Hypothalamus (tissue), 51 donors: ENCODE measurements at places on chromosomes 3 and 15.
A peak's percentile ranks its signal among the peaks of the same experiment; 100 is the strongest.

DNA sequence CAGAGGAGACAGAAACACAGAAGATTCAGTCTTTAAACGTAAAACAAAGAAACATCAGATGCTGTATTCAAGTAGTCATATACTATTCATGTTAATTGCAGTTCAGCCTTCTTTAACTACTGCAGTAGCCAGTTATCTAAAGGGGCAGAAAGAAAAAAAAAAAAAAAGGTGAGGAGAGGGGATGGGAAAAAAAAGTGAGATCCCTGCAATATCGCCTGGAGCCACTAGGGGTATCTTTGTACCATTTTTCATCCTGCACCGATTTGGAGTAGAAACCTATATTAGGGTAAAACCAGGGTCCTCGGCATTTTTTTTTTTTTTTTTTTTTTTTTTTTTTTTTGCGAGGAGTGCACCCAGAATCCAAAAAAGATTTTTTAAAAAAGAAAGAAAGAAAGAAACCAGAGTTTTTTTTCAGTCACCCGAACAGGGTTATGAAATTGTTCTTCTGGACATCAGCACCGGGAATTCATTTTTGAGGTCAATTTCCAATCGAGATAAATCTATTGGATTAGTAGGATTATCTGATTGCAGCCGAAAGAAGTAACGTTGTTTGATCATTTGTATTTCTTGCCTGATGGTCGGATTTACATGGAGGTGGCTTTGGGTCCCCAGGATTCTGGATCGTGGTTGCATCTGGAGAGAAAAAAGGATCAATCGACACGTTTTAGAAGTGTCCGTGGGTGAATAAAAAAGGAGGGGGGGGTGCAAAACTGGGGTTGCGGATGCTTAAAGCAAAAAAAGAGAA lies 186.7 kb downstream of the NLGN1 start:
- DNase-seq = peak; percentile 11

DNA sequence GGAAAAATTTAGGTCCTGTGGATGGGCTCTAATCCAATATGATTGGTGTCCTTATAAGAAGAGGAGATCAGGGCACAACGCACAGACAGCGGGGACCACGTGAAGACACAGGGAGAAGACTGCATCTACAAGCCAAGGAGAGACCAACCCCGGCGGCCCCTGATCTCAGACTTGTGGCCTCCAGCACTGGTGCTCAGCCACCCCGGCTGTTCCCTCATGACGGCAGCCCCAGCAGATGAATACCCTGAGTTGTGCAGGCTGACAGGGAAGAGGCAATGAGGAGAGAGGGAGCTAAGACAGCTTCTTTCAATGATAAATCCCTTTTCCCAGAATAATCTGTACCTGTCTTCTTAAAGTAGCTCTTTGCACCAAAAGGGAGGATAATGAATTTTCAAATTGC lies 33.3 kb upstream of the CGNL1 start:
- DNase-seq = no peak

DNA sequence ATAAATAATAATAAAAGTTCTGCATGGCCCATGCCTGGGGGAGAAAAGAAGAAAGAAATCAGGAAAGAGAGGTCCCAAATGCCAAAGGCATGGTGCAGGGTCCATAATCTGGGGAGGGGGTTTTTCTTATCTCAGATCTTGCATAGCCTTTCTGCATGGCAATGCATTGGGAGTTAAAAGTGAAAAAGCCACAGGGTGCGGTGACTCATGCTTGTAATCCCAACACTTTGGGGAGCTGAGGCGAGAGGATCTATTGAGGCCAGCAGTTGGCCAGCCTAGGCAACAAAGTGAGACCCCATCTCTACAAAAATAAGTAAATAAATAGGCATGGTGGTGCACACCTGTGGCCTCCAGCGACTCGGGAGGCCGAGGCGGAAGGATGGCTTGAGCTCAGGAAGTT lies 76.8 kb upstream of the GATA2 start:
- DNase-seq = no peak

DNA sequence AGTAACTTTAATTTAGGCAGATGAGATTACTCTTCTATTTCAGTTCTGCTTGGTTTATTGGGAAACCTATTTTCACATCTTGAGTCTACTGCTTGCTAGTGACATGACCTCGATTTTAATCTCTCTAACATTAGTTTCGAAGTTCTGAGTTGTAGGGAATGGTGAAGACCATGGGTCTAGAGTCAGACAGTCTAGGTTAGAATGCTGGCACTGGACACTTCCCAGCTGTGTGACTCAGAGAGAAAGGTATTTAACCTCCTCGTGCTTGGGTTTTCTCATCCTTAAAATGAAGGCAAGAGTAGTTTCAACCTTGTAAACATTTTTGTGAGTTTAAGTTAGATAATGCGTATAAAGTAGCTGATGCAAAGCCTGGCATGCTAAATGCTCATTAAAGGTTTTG lies 422.1 kb downstream of the GRM7 start:
- DNase-seq = no peak

DNA sequence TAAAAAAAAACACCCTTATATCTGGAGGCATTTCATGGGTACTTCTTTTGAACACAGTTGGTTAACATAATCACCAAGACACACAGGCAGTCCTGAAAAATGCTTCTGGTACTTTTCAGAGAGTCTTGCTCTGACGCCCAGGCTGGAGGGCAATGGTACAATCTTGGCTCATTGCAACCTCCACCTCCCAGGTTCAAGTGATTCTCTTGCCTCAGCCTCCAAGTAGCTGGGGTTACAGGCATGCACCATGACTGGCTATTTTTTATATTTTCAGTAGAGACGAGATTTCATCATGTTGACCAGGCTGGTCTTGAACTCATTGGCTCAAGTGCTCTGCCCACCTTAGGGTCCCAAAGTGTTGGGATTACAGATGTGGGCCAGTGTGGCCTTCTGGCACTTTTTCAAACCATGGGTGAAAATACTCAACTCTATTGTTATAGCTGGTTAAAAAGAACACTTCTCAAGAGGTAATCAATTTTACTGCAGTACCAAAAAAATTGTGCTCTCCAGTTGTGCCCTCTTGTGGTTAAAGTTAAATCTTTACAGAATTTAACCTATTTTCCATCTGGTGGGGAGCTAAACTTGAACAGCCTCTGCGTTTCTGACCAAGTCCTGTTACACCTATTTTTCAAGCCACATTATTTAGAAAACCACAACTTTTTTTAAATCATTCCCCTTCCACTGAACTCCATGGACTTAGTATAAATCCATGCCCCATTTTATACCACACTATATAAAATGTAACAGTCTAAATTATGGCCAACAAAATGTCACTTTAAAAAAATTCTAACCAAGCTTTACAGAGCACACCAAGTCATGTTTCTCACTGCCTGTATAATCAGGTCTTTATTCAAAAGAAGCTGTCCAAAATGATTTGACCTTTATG lies 1.2 kb upstream of the SNAPC5 start:
- no peak for DNase-seq

DNA sequence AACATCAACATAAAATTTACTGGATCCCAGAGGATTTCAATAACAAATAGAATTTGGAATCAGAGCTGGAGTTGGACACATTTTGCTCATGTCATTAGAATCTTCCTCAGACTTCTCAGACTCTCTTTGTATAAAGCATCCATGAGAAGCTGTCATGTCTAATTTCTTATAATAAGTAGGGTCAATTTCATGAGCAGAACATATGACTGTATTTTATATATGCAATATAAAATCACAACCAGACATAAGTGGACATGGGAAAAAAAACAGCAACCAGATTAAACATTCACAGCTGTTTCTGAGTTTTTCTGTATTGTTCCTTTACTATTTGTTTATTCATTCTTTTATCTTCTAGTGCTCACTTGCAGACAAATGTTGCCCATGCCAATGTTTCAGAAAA lies 325.5 kb downstream of the RBMS3 start:
- no peak for DNase-seq

GRCh38 chr15:101310161-101310480 lies 15.1 kb upstream of the SNRPA1 start:
- no peak for DNase-seq

GRCh38 chr3:9826815-9827573 lies 16.8 kb downstream of the RPUSD3 start:
- no peak for DNase-seq

DNA sequence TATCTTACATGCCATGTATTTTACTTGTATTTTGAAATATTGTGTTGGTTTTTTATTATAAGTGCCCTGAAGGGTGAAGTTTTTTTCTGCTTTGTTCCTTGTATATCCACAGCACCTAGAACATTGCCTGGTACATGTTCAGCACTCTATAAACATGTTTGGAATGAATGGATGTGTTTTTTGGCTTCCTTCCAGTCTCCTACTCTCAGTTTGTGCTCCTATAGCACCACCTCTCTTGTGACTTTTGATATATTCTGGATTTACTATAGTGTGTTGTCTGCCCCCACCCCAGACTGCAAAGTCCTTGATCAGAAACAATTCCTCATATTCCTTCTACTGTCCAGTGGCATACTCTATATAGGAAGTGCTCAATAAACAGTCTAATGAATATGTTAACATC lies 60.6 kb downstream of the PLCL2 start:
- DNase-seq = no peak
